Kidney (tissue), 22 donors: ENCODE measurements at places on chromosomes 7 and 10.

DNA sequence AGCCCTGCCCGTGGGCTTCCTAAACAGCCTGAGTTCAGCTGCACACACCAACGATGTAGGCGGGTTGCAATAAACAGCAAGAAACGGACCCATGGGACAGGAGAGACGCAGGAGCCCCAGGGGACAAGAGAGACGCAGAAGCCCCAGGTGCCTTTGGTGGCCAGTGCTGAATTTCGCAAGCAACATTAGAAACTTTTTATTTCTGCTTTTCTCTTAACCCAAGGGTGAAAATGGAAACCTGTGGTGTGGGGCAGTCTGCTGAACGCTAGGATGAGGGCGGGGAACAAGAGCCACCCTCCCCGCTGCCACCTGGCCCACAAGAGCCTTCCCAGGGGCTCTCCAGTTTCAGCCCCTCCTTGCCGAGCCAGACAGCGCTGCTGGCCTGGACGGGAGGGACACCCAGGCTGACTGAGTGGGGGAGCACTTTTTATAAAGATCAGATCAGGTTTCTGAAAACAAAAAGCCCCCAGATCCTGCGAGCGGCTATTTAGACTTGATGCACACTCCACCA, 20.0 kb upstream of the GPR146 start:
- peak; percentile 34 for DNase-seq

GRCh38 chr10:131750973-131751826, 149.6 kb upstream of the PPP2R2D start:
- DNase-seq = no peak

- peak; percentile 56 for DNase-seq
Observed at GRCh38 chr7:105982388-105982787, 19.3 kb downstream of the CDHR3 start.

DNA sequence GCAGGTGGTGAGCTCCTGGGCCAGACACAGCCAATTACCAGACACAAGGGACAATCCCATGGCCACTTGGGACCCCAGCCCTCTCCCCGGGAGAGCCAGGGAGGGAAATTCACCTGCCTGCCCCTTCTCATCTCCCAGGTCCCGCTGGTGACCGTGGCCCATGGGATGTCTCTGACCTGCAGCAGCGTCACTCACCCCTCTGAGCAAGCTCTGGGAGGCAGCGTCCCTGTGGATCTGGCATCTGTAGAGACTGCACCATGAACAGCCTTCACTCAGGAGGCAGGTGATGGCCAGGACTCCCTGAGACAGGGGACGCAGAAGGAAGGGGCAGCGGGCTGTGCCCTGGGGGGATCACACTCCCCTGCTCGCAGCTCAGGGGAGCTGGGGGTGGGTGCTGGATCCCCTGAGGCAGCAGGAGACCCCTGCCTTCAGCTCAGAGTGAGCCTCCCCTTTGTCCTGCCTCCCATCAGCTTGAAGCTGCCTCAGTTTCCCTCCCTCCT, 90.8 kb downstream of the FOXL3 start:
- DNase-seq = no peak

DNA sequence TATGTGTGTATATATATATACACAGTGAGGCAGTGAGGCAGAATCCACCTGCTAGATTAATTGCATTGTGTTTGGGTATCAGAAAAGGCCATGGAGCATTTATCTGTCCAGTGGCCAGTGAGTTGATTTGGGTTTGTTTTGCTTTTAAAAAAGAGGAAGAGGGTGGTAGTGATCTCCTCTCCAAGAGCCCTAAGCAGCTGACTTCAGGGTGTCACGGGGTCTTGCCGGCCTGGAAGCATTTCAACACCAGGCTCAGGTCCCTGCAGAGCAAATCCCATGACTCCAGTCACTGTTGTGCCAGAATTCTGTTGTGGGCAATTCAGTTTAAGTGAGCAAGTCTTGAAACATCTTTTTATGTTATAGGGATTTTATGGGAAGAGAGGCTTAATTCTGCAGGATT, 30.6 kb upstream of the GPNMB start:
- DNase-seq = no peak

DNA sequence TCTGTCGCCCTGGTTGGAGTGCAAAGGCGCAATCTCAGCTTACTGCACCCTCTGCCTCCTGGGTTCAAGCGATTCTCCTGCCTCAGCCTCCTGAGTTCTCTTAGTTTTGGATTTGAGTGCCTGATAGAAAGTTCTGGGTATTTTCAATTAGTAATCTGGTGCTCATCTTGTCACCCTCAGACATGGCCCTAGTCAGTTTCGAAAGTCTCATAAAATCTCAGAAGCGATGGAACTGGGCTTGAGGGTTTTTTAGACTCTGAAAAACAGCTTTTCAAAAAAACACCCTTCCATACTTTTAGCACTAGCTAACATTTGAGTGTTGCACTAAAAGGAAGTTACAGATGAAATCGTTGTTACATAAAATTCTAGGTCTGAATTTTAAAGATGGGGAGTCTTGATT, 9.4 kb upstream of the PIP4K2A start:
- no peak for DNase-seq

DNA sequence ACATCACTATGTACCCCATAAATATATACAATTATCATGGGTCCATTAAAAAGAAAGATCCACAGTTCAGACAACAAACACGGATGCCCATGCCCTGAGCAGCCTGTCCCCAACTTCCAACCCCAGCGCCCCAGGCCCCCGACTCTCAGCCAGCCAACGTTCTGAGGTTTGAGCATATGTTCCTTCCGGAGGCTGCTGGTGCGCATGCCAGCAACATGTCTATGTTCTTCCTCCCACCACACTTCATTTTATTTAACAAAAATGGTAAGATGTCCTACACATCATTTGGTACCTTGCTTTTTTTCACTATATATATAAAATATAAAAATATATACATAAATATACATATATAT, 250.9 kb downstream of the MAD1L1 start:
- no peak for DNase-seq

DNA sequence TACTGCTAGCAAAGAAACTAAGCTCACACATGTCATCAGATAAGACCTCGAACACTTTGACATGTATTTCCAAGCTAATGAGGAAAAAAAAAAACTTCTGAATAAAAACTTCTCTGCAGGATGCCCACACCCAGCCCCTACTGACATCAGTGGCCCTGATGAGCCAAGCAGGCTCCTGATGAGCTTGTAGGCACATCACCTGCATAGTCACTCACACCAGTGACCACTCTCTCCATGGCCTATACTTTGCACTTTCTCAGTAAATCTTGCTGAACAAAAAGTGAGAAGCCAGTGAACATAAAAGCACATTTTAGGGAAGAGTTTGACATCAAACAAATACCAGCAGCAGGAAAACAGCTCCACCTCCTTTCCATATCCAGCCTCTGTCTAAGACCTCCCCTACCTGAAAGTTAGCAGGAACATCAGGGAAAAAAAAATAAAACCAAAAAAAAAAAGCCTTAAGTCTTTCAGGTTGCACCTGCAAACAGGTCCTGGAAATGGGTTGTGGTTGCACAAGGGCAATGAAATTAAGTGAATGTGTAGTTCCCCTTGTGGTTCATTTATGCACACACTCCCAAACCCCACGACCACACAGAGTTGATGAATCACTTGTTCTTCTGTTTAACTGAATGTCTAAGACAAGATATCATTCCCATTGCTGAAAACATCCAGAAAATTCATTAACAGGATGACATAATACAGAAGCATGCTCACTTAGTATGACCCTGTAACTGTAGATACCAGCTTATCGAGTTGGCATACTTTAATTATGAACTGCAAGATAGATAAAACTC, 205.2 kb upstream of the PDE1C start:
- no peak for DNase-seq

DNA sequence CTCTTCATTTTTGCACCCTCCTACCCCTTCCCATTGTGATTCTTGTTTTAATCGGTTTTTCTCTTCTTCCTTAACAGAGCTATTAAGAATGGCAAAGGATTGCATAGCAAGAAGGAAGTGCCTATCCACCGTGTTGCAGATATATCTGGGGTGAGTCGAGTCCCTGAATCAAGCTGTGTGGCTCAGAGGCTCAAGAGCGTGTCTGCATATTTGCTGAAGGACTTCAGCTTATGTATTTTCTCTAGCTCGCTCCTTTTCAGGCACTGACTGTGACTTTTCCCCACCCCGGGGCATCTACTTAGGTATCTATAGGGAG, 126.6 kb downstream of the LRRC4 start:
- no peak for DNase-seq

DNA sequence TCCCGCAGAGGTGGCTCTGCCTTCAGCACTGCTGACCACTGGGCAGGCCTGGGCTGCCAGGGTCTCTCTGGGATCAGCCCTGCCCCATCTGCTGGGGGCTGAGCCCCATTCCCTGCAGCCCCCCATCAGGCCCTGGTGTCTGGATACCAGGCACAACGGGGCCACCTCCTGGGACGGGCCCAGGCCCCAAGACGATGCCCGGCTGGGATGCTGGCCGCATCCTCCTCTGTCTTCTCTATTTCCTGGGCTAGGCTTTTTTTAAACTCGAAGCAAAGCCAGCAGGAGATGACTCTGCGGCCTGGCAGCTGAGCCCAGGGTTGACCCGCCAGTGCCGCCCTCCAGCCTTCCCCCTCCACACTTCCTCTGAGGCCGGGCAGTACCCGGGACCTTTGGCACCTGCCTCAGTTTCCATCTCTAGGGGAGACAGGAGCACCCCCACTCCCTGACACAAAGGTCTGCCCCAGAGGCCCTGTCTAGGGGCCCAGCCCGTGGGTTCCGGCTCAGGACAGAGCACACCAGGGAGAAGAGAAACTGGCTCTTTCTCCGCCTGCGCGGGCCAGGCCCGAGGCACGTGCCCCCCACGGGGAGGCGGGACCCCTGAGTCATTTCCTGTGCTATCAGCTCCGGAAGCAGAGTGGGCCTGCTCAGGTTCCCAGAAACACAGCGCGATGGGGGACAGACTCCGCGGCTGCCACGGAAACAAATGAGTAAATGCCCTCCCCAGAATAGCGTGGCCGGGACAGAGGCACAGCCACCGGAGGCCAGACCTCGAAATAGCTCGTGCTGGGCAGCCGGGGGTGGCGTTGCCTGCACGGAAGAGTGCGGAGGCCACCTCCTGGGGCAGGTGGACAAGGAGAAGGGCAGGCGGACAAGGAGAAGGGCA, 84.6 kb upstream of the PDGFA start:
- DNase-seq = peak; percentile 80

GRCh38 chr7:22611758-22612079, 111.7 kb upstream of the STEAP1B start:
- DNase-seq = no peak

- no peak for DNase-seq
Observed at GRCh38 chr7:30533886-30534285, 29.3 kb upstream of the GGCT start.

- DNase-seq = no peak
Observed at GRCh38 chr7:36625247-36625646, 99.0 kb downstream of the AOAH start.

- DNase-seq = no peak
Observed at GRCh38 chr7:8931906-8932646, 498.7 kb downstream of the NXPH1 start.

DNA sequence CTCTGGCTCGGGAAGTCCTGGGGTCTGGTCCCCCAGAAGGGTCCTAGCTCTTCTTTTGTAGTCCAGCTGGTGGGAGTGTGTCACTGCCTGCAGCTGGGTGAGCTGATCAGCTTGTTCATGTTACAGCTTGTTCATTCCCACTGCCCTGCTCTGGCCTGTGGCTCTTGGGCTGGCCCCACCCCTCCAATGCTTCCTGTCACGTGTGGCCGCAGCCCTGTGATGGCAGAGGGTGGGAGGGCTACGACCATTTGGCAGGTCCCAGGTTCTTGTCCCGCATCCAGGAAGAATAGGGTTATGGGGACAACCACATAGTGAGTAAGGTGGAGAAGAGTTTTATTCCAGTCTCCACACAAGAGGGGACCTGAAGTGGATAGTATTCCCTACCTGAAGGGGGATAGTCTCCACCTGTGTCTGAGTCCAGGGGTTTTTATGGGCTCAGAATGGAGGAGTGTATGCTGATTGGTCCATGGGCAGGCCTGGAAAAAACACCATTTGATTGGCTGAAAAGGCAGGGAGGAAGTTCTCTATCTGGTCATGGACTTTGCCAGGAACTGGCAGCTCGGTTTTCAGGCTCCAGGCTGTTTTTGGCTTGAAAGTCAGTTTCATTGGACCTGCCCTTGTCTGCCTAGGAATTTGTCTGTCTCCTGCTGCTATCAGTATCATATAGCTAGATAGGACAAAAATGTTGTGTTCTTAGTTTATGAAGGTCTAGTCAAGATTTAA, 13.1 kb downstream of the SDHAF3 start:
- no peak for DNase-seq

DNA sequence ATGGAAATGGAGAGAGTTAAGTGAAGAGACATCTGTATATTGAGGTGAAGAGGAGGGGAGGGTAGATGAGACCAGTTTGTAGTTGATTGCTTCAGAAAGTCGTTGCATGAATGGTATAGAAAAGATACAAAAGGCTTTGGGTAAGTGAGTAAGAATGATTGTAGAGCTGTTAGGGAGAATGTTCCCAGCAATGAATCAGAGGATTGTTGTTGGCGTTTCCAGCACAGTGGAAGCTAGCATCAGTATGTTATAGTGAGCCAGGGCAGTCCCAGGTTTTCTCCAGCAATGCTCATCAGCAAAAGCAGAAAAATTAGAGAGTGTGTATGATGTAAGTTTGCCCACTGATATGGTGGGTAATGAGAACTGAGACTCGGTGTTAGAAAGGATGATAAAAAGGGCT, 15.4 kb upstream of the CDK6 start:
- DNase-seq = no peak

DNA sequence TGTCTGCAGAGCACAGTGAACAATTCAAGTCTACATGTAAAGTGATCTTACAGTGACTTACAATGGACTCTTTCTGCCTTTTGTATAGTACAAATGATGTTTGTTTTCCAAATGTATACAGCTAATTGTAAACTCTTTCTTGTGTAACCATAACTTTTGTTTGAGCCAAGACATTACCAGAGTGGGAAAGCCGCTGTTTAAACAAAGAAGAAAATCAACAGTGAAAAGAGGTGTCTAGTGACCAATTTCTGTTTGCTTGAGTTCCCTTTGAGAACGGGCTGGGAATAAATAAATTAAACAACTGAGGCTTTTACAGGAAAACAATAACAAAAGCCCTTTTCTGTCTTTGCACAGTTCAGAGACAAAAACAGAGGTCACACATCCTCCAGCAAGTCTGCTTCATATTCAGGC, 1163.4 kb downstream of the CNTNAP2 start:
- DNase-seq = peak; percentile 8

- no peak for DNase-seq
Observed at GRCh38 chr7:108360058-108360800, 96.0 kb downstream of the NRCAM start.

DNA sequence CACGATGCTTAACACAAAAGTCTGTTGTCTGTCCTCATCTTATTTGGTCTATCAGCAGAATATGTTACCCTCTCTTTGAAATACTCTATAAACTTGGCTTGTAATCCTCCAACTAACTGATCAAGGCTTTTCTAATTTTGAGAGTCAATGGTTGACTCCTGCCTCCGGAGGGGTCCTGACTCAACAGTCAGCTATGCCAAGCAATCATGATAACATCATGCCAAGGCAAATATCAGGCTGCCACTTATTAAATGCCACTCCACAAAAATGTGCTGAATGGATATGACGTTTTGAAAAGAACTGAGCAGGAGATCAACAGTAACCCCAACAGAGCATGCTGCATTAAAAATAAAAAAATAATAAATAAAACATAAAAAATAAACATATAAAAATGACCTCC, 116.1 kb downstream of the PARD3 start:
- no peak for DNase-seq

- no peak for DNase-seq
Observed at GRCh38 chr10:50855015-50855414, 30.4 kb downstream of the A1CF start.
